ENCODE measurements at places on chromosomes 6 and 20.

DNA sequence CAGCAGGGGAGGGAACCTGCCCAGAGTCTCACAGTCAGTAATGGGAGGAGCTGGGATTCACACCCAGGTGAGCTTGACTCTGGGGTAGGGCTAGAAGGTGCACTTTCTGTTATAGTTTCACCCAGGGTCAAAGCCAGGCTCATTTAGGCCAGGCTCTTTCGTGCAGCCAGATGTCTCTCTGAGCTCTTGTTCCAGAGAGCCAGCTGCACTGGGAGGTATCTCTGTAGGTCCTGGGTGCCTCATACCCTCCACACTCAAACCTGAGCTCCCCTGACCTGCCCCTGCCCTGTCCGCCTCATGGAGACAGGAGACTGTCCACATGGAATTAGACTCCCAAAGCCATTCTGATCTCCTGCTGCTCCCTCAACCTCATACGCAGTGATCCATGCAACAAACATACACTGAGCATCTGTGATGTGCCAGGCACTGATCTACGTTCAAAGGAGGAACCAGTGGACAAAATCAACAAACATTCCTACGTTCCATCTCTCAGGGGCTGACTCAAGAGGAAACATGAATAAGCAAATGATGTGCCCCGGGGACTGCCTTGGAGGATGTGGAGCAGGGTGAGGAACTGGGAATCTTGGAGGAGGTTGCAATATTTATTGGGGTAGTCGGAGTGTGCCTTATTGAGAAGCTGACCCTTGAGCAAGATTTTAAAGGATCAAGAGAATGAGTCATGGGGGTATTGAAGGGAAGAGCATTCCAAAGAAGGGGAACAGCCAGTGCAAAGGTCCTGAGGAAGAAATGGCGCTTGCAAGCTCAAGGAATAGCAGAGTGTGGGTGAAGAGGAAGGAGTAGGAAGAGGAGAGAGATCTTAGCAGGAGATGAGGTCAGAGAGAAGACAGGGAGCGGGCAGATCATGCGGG is 71.3 kb upstream of the TOX2 start:
- DNase-seq, result no peak

DNA sequence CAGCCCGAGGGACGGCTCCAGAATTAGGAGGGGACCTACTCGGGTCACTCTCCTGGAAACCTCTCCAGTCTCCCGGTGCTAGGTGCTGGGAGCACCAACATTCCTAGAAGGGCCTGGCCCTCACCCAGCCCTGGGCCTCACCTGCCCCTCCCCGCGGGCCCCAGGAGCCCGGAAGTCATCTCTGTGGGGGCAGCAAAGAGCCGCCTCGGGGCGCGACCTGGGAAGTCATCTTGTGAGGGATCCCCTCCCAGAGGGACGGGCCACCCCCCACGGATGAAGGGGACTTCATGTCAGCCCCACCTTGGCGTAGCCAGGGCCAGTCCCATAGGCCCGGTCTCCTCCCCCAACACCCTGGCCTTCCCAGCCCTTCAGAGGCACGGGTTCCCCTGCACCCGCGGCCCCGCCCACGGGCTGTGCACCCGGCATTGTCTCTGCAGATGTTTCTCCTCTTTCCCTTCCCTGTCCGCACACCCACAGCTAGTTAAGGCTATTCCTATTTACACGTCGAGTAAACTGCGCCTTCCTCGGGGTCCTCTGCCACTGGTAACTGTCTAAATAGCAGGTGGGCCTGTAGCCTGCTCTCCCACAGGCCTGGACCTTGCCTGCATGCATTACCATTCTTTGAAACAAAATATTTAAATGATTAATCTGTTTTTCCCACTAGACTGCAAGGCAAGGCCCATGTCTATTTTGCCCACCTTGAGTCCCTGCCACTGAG is 896 bp upstream of the RNASET2 start:
- no peak for DNase-seq

GRCh38 chr20:56111961-56112730 is 106.8 kb upstream of the CBLN4 start:
- DNase-seq, result no peak

GRCh38 chr20:33821270-33821836 is 10.2 kb downstream of the CHMP4B start:
- no peak for DNase-seq

GRCh38 chr20:61551401-61551800 is 299.3 kb downstream of the CDH4 start:
- DNase-seq, result no peak

DNA sequence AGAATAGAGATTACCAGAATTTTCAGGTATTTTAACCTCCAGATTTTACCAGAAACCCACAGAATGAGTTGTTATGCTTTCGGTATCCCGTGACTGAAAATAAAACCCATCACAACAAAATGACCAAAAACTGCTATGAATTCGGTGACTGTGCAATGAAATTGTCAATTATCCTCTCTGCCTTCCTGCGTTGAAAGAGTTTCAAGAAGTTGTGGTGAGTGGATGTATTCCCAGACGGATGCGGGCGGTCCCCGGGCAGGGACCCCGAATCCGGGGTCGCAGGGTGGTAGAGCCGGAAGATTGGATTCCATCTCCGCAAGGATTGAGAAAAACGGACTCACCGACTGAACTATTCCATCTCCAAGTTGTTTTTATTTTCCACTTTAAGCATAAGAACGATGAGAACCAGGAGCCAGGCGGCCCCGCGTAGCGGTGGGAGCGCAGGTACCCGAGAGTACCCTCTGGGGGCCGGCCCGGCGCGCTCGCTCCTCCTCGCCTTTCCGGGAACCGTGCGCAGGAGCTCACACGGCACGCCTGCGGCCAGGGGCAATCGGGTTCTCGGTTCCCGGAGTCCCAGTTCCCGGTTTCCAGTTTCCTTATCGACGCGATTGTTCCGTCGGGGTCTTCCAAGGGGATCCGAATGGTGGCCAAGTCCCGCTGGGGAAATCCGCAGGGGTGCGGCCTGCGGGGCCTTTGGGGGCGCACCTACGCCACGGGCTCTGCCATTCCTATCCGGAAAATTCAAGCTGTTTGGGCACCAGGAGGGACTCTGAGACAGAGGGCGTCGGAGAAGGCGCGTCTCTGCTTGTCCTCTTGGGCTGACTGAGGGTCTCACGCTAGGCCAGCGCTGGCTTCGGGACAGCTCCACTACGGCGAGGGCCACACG is 104.9 kb upstream of the PRDM1 start:
- no peak for DNase-seq

- no peak for DNase-seq
These were observed 68.2 kb upstream of the MYL9 start for GRCh38 chr20:36473164-36473563.

GRCh38 chr6:149174962-149175361 is 142.6 kb upstream of the TAB2 start:
- DNase-seq, result no peak

- no peak for DNase-seq
These were observed 7.1 kb downstream of the VNN2 start for GRCh38 chr6:132750455-132751248.

GRCh38 chr6:6880745-6881437 is 226.9 kb upstream of the RREB1 start:
- no peak for DNase-seq

- no peak for DNase-seq
These were observed 31.2 kb downstream of the FRK start for GRCh38 chr6:116029535-116029934.

- no peak for DNase-seq
These were observed 77.6 kb upstream of the MOCS1 start for GRCh38 chr6:40011844-40012243.

DNA sequence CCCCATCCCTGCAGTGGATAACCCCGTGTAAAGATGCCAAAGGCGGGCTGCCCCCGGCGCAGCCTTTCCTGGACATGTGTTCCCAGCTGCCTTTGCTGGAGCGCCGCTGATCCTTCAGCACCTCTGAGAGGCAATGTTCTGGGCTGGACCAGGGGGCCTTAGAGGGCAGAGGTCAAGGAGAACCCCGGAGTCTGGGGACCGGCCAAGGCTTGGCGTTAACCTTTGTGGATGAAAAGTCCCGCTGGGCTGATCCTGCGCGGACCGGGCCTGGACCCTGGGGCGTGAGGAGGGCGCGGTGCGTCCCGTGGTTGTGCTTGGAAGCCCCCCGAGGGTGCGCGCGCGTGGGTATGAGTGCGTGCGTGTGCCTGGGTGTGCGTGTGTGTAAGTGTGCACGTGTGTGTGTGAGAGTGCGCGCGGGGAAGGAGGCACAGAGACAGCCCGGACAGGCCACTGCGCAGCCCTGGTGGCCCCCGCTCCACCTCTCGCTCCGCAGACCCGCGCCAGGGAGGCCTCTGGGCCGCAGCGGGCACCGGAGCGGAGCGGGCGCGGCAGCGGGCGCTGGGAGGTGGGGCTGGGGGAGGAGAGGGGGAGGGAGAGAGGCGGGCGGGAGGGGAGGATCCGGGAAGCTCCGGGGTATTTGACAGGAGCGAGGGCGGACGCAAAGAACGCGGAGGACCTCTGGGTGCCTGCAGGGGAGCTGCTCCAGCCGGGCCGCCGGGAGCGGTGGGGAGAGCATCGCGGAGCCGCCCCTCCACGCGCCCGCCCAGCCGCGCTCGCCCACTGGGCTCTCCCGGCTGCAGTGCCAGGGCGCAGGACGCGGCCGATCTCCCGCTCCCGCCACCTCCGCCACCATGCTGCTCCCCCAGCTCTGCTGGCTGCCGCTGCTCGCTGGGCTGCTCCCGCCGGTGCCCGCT is at the start of gene SMOC2:
TSS of gene SMOC2 (plus strand) at position 665 of the 914 bp plus-strand sequence. CDS start at position 852, 187 bp downstream.
- no peak for DNase-seq

GRCh38 chr6:52512199-52512598 is 64.7 kb downstream of the TRAM2 start:
- no peak for DNase-seq
